ENCODE measurements at places on chromosomes 13 and 19.

DNA sequence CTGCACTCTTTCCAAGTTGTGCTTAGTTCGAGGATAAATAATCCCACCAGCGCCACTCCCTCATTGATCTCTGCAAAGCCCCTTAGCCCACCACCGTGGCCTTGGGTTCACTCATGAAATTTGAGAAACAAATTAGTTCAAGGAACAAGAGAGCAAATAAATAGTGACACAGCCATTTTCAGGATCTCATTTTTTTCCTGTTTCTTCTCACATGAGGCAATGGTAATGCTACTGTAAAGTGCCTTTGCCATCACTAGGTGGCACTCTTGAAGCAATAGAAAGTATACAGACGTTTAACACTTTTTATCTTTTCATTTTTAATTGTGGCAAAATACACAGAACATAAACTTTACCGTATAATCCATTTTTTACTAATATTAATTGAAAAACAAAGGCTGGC lies 76.8 kb upstream of the ZNF835 start:
- peak; percentile 63 for DNase-seq

GRCh38 chr13:51739027-51739764 lies 64.8 kb downstream of the DHRS12 start:
- DNase-seq, result no peak

DNA sequence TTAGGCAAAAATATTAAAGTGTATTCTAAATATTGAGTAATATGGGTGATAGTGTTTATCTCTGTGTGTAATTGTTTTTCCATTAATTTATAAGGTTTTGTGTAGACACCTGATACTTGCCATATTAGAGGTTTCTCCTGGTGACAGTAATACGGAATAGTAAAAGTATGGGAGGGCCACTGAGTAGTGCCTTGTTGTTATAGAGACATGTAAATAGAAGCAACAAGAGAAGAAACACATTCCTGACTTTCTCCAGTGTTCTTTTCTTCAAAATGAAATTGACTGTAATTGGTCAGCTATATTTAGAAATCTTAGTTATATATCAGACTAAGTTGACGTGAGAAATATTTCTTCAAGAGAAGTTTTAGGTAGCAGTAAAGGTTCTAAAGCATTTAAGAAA lies 18.5 kb downstream of the RNASEH2B start:
- no peak for DNase-seq

DNA sequence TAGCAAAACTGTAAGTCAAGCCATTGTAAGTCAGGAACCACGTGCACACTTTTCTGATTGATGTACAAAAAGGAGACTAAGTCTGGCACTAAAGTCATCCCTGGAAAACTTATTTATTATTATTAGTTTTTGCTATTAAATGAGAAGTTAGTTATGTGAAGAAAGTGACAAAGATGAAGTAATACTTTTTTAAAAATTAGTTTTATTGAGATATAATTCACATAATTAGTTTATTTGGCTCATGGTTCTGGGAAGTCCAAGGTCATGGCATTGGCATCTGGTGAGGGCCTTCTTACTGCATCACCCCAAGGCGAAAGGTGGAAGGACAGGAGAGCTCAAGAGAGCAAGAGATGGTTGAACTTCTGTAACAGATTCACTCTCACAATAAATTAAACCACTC lies 36.9 kb downstream of the GARRE1 start:
- no peak for DNase-seq

DNA sequence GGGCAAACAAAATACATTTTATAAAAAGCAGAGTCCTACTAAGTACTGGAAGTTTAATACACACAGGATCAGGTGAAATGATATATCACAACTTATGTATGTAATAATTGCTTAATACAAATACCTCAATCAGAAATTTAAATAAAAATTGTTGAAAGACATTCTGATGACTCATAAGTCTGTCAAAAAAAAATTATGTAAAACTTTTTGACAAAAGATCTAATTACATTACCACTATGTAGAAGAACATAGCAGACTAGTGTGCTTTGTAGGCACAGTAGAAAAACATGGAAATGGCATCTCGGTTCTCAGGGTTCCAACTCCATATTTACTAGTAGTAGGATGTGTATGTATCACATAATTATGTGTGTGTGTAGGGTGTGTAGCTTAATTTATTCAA lies 156.2 kb downstream of the DNAJC3 start:
- DNase-seq, result no peak

DNA sequence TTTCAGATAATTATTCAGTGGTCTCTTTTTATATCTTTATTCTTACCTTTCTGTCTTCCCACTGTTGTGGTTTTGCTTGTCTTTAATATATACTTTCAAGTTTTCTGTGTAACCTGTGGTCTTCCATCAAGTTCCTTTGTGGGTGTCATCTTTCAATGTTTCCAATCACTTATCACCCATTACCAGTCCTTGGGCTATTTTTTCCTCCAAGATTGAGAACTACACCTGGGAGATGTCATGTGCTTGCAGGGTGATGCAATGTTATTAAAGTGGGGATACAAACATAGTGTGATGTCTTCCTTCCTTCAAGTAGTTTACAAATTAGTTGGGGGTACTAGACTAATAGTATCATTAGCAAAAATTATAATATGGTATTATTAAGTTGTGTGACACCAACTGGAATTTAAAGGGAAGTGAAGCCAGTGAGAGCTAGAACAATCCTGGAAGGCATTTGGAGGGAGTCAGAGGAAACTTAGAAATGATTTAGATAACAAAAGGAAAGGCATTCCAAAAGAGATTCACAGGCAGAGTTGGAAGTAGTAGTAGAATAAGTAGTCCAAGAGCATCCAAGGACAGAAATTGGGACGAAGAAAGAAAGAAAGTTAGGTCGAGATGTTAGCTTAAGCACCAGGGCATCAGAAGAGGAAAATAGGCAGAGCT lies 3.4 kb downstream of the FNDC3A start:
- DNase-seq, result no peak

DNA sequence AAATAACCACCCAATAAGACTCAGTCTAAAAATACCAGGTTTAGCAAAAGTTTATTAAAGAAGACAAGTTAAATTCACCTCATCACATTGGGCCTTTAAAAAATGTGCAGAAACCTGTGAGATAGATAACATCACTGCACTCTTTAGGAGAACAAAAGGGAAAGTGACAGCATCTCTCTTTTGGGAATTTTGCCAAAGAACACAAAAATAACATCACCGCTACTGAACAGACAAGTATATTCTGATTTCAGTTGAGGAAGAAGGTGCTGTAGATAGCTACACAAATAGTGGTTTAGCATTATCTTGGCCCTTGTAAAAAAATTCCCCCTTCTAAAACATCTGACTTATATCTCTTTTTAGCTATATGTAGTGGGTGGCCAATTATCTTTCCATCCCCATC lies 244.7 kb downstream of the VWA8 start:
- DNase-seq, result no peak

- DNase-seq, result peak; percentile 77
Measured at GRCh38 chr13:109840201-109840892, 54.0 kb upstream of the IRS2 start.

- DNase-seq, result no peak
Measured at GRCh38 chr13:72686766-72687165, 40.7 kb downstream of the MZT1 start.

DNA sequence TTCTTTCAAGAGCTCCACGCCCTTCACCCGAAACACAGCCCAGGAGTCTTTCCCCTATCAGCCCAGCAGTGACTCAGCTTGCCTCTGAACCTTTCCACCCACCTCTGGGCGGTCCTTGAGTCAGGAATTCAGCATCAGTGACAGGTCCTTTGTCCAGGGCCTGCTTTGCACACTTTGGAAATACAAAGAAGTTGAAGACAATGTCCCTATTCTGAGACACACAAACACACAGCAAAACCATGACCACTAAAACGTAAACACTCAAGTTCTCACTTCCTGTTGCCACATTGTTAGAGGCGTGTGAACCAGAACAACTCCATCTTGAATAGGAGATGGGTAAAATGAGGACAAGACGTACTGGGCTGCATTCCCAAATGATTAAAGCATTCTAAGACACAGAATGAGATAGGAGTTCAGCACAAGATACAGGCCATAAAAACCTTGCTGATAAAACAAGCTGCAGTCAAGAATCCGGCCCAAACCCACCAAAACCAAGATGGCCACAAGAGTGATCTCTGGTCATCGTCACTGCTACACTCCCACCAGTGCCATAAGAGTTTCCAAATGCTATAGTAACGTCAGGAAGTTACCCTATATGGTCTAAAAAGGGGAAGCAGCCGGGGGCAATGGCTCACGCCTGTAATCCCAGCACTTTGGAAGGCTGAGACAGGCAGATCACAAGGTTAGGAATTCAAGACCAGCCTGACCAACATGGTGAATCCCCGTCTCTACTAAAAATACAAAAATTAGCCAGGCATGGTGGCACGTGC lies 49.2 kb upstream of the ATP12A start:
- peak; percentile 75 for DNase-seq

DNA sequence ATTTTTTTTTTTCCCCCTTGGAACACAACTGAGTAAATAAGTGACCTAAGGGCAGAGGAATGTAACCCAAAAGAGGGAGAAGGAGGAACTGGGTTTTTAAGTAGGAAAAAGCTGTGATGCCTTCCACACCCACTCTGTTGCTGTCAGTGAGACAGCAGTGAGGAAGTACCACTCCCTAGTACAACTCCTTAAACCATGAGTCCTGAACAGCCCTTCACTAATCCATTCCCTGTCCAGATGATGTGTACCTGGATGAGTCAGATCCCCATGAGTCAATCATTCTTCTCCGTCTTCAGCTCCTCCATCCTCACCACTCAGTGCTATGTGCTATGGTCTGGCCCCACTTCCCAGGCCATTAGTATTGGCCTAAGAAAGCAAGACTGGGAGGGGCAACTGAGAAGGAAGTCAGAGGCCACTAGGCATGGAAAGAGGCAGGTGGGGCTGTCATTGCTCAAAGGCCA lies 12.9 kb upstream of the CXCL17 start:
- no peak for DNase-seq

- DNase-seq, result no peak
Measured at GRCh38 chr13:26759907-26760831, at the start of gene GPR12. Gene GPR12 (minus strand): TSS chr13:26760786. CDS start chr13:26759827, 959 bp downstream.

GRCh38 chr13:26112843-26113242 lies 61.0 kb upstream of the SHISA2 start:
- DNase-seq, result peak; percentile 3

DNA sequence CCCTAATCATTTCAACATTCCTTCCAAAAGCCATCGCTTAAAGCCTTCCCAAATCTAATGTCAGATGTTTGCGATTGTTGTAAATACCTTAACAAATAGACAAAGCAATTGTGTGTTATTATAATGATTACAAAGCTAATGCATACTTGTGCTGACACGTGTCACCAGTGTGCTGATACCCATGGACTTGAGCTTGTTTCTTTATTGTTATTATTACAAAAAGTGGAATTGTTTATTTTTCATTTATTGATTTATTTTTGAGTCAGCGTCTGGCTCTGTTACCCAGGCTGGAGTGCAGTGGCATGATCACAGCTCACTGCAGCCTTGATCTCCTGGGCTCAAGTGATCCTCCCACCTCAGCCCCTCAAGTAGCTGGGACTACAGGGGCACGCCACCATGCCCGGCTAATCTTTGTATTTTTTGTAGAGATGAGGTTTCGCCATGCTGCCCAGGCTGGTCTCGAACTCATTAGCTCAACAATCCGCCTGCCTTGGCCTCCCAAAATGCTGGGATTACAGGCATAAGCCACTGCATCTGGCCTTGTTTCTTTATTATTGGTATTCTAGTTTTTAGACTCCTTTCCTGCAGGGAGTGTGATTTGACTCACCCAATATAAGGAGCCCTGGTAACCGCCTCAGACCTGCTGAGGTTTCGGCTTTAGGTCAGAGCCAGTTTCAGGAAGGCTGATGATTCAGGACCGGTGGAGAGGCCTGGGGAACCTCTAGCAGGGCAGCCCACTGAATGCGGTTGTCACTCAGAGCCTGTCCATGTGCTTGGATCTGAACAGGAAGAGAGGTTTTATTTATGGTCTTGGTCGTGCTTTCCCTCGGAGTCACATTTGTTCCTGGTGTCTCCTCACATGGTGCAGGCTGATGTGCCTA lies 2.1 kb upstream of the FBXO17 start:
- peak; percentile 50 for DNase-seq

DNA sequence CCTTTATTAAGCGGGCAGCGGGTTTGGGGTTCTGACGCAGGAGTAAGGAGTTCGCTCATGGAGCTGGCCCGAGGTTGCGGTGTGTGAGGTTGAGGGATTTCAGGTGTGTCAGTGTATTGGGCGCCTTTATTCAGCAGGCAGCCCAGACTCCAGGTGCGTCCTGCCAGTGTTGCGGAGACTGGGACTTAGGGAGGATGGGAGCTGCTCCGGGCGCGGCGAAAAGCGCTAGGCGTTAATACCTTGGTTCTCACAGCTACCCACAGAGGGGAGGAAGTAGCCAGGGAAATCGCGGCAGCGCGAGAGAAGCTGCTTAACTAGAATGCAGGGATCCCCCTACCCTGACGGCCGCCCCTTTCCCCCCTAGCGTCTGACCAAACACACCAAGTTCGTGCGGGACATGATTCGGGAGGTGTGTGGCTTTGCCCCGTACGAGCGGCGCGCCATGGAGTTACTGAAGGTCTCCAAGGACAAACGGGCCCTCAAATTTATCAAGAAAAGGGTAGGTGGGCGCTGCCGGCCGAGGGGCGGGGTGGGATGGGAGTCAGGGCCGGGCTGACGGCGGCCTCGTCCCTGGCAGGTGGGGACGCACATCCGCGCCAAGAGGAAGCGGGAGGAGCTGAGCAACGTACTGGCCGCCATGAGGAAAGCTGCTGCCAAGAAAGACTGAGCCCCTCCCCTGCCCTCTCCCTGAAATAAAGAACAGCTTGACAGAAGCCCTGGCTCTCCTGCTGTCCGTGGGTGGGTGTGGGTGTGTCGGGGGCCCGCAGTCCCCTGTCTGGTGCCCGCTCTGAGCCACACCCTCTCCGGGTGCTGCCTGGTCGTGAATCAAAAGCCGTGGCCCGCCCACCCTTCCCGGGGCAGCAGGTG lies 1.1 kb downstream of the RPL36 start:
- peak; percentile 53 for DNase-seq

DNA sequence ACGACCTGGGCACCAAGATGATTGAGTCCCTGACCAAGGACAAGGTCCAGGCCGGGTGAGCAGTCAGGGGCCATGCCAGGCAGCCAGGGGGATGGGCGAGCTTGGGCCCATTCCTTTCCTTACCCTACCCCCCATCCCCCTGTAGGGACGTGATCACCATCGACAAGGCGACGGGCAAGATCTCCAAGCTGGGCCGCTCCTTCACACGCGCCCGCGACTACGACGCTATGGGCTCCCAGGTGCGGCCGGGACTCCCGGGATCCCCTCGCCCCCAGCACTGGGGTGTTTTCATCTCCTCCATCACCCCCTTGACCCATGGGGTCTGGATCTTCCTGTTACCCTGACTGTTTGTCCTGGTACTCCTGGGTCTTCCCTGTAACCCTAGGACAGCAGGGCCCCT lies 7.1 kb downstream of the LHB start:
- DNase-seq, result no peak

GRCh38 chr19:1914826-1915341 lies 9.7 kb downstream of the ADAT3 start:
- DNase-seq, result no peak

Measured in H4 (cell line).